ENCODE measurements at places on chromosomes 5 and 9.

DNA sequence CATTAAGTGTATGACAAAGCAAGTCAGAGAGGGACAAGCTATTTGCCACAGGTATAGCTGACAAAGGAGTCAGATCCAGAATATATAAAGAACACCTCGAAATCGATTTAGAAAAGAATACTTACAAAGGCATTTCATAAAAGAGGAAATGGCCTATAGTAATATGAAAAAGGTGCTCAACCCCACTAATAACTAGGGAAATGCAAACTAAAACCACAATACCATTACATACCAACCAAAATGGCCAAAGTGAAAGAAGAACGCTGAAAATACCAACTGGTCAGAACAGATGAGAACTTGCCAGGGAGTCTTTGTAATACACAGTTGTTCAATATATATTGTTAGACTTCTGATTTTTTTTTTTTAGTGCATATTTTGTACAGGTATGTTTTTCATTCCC, 152.9 kb downstream of the CDC42SE2 start:
- no peak for DNase-seq

GRCh38 chr5:73393611-73394489, 54.7 kb downstream of the FOXD1 start:
- no peak for DNase-seq

GRCh38 chr5:37490931-37491330, 111.8 kb downstream of the WDR70 start:
- no peak for DNase-seq

DNA sequence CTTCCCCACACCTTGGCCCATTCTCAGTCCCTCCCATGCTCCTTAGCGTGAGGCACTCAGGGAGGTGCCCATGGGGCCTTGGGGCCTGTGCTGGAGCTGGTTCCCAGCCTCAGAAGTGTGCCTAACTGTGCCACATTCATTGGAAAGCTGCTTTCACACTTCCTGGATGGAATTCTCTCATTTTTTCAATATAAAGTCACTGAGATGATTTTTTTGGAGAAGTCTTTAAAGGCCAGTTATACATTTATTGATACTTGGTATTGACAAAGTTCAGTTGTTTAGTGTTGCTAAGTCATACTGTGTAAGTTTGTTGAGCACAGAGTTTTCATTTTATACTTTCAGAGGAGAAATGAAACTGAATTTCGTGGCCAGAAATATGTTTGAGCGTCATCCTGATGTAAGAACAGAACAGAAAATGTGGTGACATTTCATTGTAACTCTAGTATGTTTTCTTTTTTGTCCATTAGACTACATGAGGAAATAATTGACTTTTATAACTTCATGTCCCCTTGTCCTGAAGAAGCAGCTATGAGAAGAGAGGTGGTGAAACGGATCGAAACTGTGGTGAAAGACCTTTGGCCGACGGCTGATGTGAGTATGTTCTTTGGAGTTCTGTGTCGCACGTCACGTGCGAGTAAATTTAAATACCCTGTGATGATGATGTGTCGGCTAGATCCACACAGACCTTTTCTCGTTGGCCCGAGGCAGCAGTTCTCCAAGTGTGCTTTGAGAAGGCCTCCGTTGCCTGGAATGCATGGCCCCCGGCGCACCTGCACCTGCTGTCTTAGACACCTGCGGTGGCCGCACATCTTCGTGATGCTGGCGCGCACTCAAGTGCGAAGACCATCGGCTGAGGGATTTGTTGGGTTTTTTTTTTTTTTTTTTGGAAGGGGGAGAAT, 24.1 kb downstream of the TENT4A start:
- DNase-seq, result no peak

Data from activated CD4-positive, alpha-beta T cell treated with anti-CD3 and anti-CD28 coated beads, Interleukin-2, amount 50 U/mL, for 4 hours (primary cell).